Activated CD8-positive, alpha-beta memory T cell treated with anti-CD3 and anti-CD28 coated beads, Interleukin-2, amount 50 U/mL, for 48 hours (primary cell): ENCODE measurements at places on chromosomes 3 and 15.

DNA sequence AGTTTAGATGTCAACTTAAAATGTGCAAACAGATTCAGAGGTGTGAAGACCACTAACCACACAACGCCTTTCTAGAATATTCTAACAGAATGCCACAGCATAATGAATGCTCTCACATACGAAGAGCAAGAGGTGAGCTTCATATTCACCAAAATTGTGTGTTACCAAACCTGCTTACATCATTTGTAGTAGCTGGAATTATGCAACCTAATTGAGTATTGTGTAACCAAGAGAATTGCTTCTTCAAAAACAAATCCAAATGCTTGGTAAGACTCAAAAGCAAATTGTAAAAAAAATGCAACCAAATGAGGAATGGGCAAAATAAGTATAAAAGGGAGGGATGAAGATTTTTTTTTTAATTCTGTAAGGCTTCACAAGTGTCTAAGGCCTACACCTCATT, 160.7 kb downstream of the TAFA4 start:
- DNase-seq, result no peak

DNA sequence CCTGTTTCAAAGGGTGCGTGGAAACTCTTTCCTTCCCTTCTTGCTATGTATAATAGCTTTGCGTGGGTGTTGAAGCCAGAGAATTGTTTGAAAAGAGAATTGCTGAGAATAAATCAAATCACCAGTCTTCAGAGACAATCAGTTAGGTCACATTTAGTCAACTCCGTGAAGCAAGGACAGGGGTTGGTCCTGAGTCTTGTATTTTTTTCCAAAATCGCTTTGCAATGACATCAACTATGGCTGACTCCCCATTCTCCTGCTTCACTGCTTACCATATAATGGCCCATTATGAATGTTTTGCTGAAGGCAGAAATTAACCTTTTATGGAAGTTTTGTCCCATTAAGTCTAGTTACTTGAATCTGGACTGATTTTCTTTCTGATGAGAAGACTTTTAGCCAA, 852.8 kb downstream of the AGBL1 start:
- no peak for DNase-seq

DNA sequence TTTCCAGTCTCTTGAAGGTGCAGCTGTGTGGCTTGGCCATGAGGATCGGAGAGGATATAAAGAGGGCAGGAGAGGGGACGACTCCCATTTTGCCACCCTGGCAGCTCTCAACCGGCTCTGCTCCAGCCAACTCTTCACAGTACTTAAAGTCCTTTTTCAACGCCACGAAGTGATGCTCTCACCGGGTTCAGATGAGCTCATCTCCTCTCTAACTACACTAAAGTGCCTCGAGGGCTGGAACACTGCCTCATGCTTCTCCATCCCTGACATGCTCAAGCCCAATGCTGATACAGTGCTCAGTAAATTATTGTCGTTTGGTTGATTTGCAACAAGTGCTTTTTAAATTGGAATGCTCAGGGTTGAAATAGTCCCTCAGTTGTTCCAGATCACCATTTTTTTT, 97.8 kb downstream of the GTPBP8 start:
- DNase-seq, result no peak

- no peak for DNase-seq
Measured at GRCh38 chr15:76776480-76776879, 128.7 kb downstream of the SCAPER start.
